ENCODE measurements at places on chromosomes 13 and 19. TPM values are rescaled to one million over a fixed set of nuclear protein-coding genes. Genes with fewer than 3 reads are reported as not detected.

Gene DPF1
- 2.0 TPM for polyA plus RNA-seq

DNA sequence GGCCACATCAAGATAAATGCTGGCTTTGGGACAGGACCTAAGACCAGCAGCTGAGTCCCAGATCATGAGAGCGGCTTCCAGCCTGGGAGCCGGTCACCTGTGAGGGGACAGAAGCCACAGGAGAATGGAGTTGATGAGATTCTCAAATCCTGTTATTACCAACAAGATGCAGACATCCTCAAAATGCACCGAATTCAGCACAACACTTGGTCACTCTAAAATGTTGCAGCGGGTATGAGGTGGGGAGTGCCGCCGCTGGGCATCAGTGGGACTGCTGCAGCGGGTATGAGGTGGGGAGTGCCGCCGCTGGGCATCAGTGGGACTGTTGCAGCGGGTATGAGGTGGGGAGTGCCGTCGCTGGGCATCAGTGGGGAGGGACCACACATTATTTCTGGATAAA is 21.2 kb downstream of the RANBP3 start:
- no peak for DNase-seq

DNA sequence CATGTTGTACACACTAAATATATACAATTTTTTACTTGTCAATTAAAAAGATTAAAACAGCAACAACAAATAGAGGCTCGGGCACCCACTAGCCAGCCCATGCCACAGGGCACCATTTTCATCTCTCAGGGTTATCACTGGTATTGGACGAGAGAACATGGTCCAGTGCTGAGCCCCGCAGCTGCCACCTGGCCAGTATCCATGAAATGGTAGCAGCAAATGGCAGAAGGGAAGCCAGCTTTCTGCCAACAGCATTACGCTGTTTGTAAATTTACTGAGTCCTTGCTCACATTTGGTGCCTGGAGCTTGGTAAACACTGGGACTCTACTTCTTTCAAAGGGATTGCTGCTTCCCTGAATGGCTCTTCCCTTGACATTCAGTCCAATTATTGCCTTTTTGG is 87.9 kb upstream of the WASF3 start:
- no peak for DNase-seq

Gene RNF113B
- polyA plus RNA-seq = not detected

Gene ZIK1
- 0.79 TPM for polyA plus RNA-seq

Gene PINLYP
- 4.8 TPM for polyA plus RNA-seq

DNA sequence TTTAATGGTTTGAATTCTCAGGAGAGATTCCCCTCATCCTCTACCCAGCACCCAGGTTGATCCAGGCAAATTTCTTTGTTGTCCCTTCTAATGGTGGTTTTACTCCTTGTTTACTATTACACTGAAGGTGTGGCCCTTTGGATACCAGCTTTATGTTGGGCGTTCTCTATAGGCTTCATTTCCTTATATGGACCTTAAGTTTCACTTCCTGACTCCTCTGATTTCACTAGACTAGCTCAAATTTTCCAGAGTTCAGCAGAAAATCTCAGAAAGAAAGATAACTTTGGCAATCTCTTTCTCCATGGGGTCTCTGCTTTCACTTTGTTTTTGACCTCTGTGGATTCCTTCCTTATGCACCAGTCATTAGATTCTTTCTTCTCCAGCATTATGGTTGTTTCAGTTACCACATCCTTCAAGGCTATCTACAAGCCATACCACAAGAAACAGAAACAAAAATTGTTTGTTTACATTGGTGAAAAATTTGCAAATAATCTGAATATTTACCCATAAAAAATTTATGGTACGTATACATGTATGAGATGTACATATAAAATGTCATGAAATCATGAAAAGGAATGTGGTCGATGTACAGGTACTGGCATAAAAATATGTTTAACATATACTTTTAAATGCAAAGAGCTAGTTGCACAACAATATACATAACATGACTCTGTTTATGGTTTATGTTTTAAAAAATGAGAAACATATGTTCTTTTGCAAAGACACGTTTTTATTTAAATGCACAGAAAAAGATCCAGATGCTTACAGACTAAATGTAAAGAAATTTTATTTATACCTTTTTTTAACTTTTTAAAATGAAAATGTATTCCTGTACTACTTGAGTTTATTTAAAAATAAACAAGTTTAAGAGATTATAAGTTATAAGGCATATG is 212.6 kb downstream of the LACC1 start:
- DNase-seq = no peak

GRCh38 chr19:49161987-49162386 is 4.4 kb downstream of the TRPM4 start:
- DNase-seq = peak; percentile 77

DNA sequence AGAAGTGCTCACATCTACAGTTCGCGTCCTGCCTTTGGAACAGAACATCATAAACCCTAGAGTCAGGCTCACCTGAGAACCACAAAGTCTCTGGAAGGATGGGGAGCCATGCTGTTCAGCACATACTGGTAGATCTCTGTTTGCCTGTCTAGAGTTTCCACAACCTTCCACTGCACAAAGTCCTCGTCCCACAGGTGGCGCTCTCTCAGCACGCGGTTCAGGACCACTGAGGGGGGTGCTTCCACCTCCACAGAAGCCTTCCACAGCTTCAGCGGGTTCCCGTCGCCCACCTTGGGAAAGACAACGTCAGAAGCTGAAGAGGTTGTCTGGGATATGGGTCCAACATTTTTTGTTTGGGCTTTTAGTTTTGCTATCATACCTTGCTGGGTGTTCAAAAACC is 93.6 kb downstream of the KL start:
- no peak for DNase-seq

DNA sequence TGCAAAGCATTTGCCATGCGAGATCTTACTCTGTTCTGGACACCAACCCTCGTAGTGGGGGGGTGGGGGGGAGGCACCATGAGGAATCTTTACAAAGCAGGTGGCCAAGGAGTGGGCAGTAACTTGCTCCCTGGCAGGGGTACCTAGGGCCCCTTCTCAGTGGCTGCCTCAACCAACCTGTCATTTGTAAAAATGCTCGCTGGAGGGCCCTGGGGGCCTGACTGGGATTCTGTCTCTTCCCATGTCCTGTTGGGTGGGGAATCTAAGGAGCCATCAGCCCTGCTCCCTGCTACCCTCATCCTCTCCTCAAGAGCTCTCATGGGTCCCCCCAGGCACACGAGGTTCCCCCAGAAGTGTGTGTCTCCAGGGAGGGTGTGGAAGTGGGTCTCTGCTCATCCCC is 1.5 kb downstream of the KCNN1 start:
- no peak for DNase-seq

GRCh38 chr19:29587518-29587986 is 18.5 kb upstream of the POP4 start:
- no peak for DNase-seq

Gene CABP5
- polyA plus RNA-seq = not detected

GRCh38 chr19:38741670-38742069 is 2.6 kb downstream of the CAPN12 start:
- DNase-seq = no peak

DNA sequence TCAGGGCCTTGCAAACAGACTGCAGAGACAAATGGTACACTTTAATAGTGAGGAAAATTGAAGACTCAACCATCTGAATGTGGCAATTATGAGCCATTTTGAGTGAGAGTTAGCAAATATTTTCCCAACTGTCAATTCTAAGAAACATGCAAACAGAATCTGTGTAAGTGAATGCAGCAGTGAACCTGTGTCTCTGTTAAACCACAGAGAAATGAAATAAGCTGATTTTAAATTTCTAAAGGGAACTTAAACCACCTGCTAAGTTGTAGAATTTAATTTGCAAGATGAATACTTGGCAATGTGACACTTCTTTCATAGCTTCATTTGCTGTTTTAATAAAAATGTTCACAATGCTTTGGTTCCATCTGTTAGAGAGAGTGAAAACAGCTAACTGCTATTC is 42.0 kb upstream of the TDRD3 start:
- no peak for DNase-seq

- DNase-seq = peak; percentile 32
Observed at GRCh38 chr13:65292488-65292901, 1937.6 kb downstream of the PCDH9 start.

DNA sequence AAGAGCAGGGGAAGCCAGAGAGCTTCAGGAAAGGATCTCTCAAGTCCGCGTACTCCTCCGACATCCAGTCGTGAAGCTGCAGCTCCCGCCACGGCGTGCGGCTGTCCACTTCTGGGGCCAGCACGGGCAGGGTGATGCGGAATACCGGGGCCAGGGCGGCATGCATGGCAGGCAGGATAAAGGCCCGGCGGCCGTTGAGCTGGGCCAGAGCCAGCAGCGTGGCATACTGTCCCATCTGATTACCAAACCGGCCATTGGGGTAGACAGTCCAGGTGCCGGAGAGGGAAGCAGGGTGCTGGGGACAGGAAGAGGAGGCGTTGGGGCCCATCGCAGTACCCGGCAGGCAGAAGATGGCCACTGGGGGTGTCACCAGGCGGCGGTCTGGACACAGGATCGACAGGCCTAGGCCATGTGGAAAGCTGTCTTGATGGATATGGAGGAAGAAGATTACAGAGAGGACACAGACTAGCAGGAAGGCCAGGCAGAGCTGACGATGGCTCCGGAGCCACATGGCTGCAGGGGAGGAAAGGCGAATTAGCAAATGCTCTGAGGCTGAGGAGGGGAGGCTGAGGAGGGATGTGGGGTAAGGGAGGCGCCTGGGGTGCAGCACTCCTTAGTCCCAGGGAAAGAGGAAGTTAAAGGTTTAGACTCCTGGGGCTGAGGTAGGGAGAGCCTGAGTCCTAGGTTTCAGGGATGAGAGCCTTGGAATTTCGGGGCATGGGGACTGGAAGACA is 1.5 kb downstream of the FUT1 start:
- no peak for DNase-seq

DNA sequence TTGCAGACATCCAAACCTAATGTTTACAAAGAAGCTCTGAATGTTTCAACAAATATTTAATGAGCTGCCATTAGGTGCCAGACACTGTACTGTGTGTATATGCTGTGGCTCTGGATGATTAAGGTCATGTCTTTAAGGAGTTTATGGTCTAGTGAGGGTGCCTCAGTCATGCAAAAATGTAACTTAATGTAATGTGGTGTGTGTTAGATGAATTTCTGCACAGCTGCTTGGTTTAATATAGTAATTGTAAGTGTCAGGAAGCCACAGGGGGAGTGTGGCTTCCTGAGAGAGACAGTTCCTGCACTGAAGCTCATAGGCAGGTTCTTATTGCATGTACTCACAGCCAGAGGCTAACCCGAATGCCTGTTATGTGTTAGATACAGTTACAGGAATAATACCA is 43.3 kb downstream of the SPATA13 start:
- DNase-seq = peak; percentile 42

Gene ENOX1
- polyA plus RNA-seq = 0.19 TPM

Gene KCNK6
- polyA plus RNA-seq = 7.7 TPM

Gene MAST3
- polyA plus RNA-seq = 1.5 TPM

Gene ANGPTL4
- polyA plus RNA-seq = 18.5 TPM

Gene TMEM190
- polyA plus RNA-seq = not detected

- no peak for DNase-seq
Observed at GRCh38 chr13:83471011-83471410, 411.3 kb downstream of the SLITRK1 start.

Gene SIAH3
- polyA plus RNA-seq = 0.02 TPM

Gene CGB1
- not detected for polyA plus RNA-seq

DNA sequence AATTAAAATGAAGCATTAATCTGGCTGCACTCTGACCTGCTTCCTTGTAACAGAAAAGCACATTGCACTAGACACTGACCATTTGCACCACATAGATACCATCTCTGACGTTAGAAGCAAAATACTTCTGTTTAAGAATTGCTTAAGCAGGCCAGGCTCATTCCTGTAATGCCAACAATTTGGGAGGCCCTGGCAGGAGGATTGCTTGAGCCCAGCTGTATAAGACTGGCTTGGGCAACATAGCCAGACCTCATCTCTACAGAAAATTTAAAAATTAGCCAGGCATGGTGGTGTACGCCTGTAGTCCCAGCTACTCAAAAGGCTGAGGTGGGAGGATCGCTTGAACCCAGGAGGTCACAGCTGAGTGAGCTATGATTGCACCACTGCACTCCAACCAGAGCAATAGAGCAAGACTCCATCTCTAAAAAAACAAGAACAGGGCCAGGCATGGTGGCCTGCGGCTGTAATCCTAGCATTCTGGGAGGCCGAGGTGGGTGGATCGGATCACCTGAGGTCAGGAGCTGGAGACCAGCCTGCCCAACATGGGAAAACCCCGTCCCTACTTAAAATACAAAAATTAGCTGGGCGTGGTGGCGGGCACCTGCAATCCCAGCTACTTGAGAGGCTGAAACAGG is 7.0 kb upstream of the TLE6 start:
- no peak for DNase-seq

DNA sequence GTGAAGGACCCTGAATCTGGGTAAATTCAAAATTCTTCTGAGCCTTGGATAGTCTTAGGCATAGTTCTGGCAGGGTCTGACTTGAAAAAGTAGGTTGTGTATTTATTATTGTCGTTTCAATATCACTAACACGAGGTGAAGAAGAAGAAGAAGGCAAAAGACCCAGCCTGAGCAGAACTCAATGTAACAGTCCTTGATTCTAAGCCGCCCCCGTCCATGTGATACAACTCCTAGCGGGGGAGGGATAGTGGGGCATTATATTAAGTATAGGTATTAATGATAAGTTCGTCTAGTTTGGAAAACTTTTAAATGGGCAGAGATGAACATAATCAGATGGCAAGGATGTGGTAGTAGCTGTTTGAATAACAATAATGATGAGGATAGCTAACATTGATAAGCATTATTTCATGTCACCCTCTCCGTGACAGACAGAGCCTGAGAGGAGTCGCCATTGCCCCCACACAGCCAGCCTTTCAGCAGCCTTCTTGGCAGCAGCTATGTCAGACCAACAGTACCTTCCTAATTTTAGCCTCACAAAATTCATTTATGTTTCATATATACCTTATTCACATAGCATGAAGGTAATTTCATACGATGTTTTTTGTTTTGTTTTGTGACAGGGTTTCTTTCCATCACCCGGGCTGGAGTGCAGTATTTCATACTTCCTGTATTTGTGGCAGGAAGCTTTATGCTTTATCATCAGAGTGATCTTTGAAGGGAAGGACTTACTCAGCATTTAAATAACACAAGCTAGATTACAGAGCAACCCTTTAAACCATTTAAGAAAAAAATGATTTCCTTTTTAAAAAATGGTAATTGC is 64.4 kb upstream of the NPAS1 start:
- peak; percentile 75 for DNase-seq

Gene WDR88
- polyA plus RNA-seq = not detected

Gene POSTN
- polyA plus RNA-seq = 0.41 TPM

DNA sequence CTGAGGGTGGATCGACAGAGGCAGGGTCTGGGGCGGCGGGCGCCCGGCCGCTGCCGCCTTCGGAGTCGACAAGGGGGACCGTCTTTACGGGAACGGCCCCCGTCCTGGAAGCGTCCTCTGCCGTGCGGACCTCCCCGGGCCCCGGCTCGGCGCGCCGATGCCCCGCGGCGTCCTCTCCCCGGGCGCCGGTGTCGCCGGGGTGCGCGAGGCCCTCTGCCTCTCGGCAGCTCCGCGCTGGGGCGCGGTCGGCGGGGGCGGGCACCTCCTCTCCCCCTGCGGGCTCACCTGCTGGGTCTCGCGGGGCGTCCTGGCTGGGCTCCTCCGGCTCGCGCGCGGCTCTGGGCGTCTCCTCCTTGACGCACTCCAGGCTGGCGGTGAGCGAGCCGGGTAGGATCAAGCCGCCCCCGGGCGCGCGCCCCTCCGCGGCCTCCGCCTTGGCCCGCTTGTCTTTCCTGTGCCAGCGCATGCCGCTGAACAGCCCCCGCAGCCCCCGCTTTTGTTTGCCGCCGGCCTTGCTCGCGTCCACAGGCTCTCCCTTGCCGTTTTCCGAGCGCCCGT is 1.5 kb downstream of the AMER2 start:
- DNase-seq = no peak

- DNase-seq = no peak
Observed at GRCh38 chr19:31671411-31672035, 322.3 kb upstream of the TSHZ3 start.

- DNase-seq = peak; percentile 84
Observed at GRCh38 chr19:33814181-33815165, 17.8 kb downstream of the KCTD15 start.

Gene SHD
- not detected for polyA plus RNA-seq
